ENCODE measurements at places on chromosomes 11 and 22.

DNA sequence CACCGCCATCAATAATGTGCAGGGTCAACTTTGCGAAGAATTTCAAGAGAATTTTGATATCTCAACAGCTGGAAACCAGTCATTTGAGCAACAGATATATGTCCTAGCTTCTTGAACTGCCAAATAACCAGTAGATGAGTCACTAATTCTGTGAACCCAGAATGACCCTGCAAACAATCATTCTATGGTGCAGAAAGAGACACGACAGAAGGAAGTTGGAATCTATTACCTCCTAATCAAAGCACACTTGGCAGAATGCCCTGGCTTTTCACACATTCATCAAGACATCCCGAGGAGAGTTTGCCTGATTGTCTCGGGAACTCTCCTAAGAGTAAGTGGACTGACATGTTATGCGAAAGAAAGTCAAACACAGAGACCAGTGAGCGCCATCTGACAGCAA lies 621.1 kb downstream of the OPCML start:
- DNase-seq, result no peak

GRCh38 chr11:104690241-104690640 lies 208.0 kb downstream of the CASP12 start:
- no peak for DNase-seq

GRCh38 chr11:6825231-6825744 lies 20.2 kb upstream of the OR10A5 start:
- DNase-seq, result no peak

- no peak for DNase-seq
Measured at GRCh38 chr11:8714622-8715225, 32.1 kb downstream of the RPL27A start.

GRCh38 chr11:106553304-106553703 lies 465.0 kb downstream of the GUCY1A2 start:
- DNase-seq, result no peak

All from T-helper 2 cell treated with Interferon-gamma antibody and Interleukin-4, amounts not matched to agents 5 μg/mL and 100 μg/mL, for 36 hours (primary cell).